Effector memory CD8-positive, alpha-beta T cell (primary cell): ENCODE measurements at places on chromosomes 1 and 21.
A peak's percentile ranks its signal among the peaks of the same experiment; 100 is the strongest.

DNA sequence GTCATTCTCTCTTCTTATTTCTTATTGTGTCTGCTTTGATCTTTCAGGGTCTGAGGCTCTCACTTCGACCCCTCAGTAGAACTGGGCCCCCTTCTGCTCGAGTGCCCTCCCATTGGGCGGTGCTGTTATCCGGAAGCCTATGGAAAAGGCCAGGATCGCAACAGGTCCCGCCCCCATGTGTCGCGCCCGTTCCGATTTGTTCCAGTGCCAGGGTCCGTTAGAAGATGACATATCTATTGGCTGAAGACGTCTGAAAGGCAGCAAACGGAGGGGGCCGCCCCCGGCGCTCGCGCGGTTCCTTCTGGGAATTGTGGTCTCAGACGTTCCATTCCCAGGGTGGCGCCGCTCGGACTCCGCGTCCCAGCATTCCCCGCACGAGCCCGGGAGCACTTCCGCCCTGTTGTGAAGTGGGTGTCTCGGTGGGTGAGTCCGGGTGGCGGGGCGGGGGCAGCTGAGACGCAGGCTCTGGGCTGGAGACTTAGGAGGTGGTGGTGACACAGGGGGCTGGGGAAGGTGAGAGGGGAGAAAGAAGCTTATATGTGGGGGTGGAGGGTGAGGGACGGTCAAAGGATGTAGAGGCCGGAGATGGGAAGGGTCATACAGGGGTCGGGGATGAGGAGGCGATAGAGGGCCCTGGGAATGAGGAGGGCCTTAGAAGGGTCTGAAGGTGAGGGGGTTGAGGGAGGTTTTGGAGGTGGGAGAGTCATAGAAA lies at the start of gene ZSCAN20:
ZSCAN20 (plus strand) TSS at position 377 of the 712 bp plus-strand sequence. CDS start 6,644 bp downstream, outside the sequence.
- peak; percentile 66 for DNase-seq

DNA sequence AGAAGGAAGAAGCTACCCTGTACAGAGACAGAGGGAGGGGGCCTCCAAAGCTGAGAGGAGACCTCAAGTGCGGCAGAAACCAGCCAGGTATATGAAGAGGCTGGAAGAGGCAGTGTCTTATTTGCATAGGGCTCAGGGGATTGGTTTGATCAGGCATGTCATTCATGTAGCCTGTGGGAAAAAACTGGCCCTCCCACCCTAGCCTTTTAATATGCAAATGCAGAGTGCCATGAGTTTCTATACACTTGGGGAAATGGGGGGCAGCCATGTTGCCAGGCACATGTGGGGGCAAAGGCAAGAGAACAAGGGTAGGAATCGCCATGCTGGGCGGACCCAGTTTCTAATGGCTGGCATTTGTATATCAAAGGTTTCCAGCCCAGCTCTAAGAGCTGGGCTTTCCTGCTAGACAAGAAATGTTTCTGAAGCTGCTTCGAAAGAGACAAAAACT lies 172.7 kb downstream of the RASAL2 start:
- no peak for DNase-seq

GRCh38 chr1:223645903-223646302 lies 19.6 kb downstream of the CAPN8 start:
- no peak for DNase-seq

- DNase-seq: no peak
These were observed 9.6 kb upstream of the POFUT2 start for GRCh38 chr21:45297329-45297728.
